ENCODE measurements at places on chromosomes 3 and 15. TPM values are rescaled to one million over a fixed set of nuclear protein-coding genes. Genes with fewer than 3 reads are reported as not detected.
A peak's percentile ranks its signal among the peaks of the same experiment; 100 is the strongest.

GRCh38 chr15:93515256-93516051 is 426.4 kb upstream of the RGMA start:
- no peak overlapping the region for H3K4me3 ChIP-seq
- no peaks in the 10 kb centered on the region for H3K27me3 ChIP-seq
- H3K36me3 ChIP-seq = no peaks in the 10 kb centered on the region
- no peak overlapping the region for H3K27ac ChIP-seq
- H3K4me1 ChIP-seq = no peaks in the 10 kb centered on the region

- peak; percentile 77 for DNase-seq
- H3K4me1 ChIP-seq = peaks cover 44% of the 10 kb centered on the region
- H3K4me3 ChIP-seq = no peak overlapping the region
- H3K27ac ChIP-seq = peak overlapping the region; percentile 76
Observed at GRCh38 chr3:194739498-194740284, 54.0 kb downstream of the FAM43A start.

GRCh38 chr15:33392453-33392852 is 81.7 kb downstream of the RYR3 start:
- H3K4me3 ChIP-seq = no peak overlapping the region
- H3K27me3 ChIP-seq = no peaks in the 10 kb centered on the region

- no peaks in the 10 kb centered on the region for H3K27me3 ChIP-seq
- no peaks in the 10 kb centered on the region for H3K36me3 ChIP-seq
- H3K27ac ChIP-seq = no peak overlapping the region
- H3K4me3 ChIP-seq = no peak overlapping the region
Observed at GRCh38 chr15:75591655-75592364, 12.7 kb upstream of the PTPN9 start.

- no peaks in the 10 kb centered on the region for H3K36me3 ChIP-seq
- no peaks in the 10 kb centered on the region for H3K27me3 ChIP-seq
- H3K4me1 ChIP-seq = peaks cover 6% of the 10 kb centered on the region
- H3K4me3 ChIP-seq = no peak overlapping the region
Observed at GRCh38 chr15:50905055-50905454, 3.4 kb upstream of the AP4E1 start.

- peaks cover 38% of the 10 kb centered on the region for H3K4me1 ChIP-seq
- H3K27ac ChIP-seq = peak overlapping the region; percentile 73
- no peak overlapping the region for H3K4me3 ChIP-seq
- no peaks in the 10 kb centered on the region for H3K27me3 ChIP-seq
Observed at GRCh38 chr15:52730173-52730572, 51.0 kb upstream of the ATOSA start.

DNA sequence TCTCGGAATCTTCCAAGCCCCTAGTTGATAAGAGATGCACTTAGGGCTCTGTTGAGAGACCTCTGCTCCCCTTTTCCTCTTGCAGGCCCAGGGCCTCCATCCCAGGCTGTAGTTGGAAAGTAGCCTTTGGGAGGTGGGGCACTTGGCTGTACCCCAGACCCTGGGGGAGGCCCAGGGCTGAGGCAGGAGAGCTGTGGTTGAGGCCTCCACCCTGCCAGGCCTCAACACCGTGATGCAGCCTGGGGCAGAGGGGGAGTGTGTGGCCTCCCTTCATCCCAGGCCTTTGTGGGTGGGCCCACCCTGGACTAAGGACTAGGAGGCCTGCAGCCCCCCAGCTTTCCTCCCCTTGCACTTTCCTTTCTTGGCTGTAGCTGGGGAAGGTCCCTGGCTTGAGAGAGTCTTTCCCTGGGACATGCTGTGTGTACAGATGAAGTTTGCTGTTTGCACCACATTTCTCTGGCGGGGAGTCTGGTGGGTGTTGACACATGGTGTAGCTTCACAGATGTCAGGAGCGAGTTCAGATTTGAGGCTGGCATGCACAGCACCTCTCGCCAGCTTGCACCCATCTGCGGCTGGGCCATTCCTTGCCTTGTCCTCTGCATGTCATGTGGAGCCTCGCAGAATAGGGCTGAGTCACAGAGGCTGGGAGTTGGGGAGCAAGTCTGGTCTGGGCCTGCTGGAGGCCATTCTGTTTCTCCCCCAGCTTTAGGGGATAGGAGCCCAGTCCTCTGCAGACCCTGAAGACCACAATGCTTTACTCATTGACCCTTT is 13.7 kb downstream of the PLEKHO2 start:
- peaks cover 5% of the 10 kb centered on the region for H3K36me3 ChIP-seq
- H3K27me3 ChIP-seq = no peaks in the 10 kb centered on the region
- H3K27ac ChIP-seq = no peak overlapping the region
- H3K4me3 ChIP-seq = no peak overlapping the region

- DNase-seq = no peak
- H3K4me1 ChIP-seq = no peaks in the 10 kb centered on the region
- H3K27me3 ChIP-seq = no peaks in the 10 kb centered on the region
- H3K4me3 ChIP-seq = no peak overlapping the region
- no peak overlapping the region for H3K27ac ChIP-seq
Observed at GRCh38 chr15:75156326-75157215, 45.1 kb upstream of the C15orf39 start.

- no peak for DNase-seq
- H3K27me3 ChIP-seq = peaks cover 6% of the 10 kb centered on the region
- H3K4me3 ChIP-seq = no peak overlapping the region
Observed at GRCh38 chr15:38620098-38620497, 55.5 kb upstream of the RASGRP1 start.

GRCh38 chr3:188257384-188258026 is 103.5 kb downstream of the LPP start:
- H3K36me3 ChIP-seq = no peaks in the 10 kb centered on the region
- DNase-seq = peak; percentile 80
- no peaks in the 10 kb centered on the region for H3K27me3 ChIP-seq
- peaks cover 46% of the 10 kb centered on the region for H3K4me1 ChIP-seq

DNA sequence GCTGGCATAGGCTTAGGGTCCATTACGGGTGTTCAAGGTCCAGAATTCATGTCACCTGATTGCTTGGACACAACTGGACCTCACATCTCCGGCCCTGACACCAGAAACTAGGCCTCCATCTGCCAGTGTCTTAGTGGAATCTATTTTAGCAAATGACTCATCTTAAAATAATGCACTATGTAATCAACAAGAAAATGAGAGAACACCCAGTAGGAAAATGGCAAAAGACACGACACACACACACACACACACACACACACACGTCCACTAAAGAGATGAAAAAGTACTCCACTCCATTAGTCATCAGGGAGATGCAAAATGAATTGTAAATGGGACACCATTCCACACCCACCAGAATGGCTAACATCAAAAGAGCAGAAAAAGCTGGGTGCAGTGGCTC is 11.2 kb downstream of the APBA2 start:
- peak; percentile 14 for DNase-seq
- peak overlapping the region; percentile 39 for H3K27ac ChIP-seq
- H3K36me3 ChIP-seq = no peaks in the 10 kb centered on the region

GRCh38 chr15:90059208-90059985 is 42.9 kb downstream of the IDH2 start:
- DNase-seq = no peak
- H3K27ac ChIP-seq = no peak overlapping the region
- no peak overlapping the region for H3K4me3 ChIP-seq
- H3K27me3 ChIP-seq = no peaks in the 10 kb centered on the region
- no peaks in the 10 kb centered on the region for H3K36me3 ChIP-seq

- no peaks in the 10 kb centered on the region for H3K27me3 ChIP-seq
- H3K36me3 ChIP-seq = peaks cover 2% of the 10 kb centered on the region
- H3K4me3 ChIP-seq = no peak overlapping the region
- peaks cover 7% of the 10 kb centered on the region for H3K4me1 ChIP-seq
Observed at GRCh38 chr15:63573533-63573932, 23.7 kb upstream of the FBXL22 start.

- H3K4me1 ChIP-seq = peaks cover 2% of the 10 kb centered on the region
- DNase-seq = no peak
- H3K36me3 ChIP-seq = no peaks in the 10 kb centered on the region
- no peaks in the 10 kb centered on the region for H3K27me3 ChIP-seq
- H3K27ac ChIP-seq = no peak overlapping the region
Observed at GRCh38 chr3:4551794-4552442, 58.8 kb downstream of the ITPR1 start.

- H3K4me3 ChIP-seq = no peak overlapping the region
- DNase-seq = peak; percentile 69
- no peaks in the 10 kb centered on the region for H3K36me3 ChIP-seq
- peak overlapping the region; percentile 93 for H3K27ac ChIP-seq
- no peaks in the 10 kb centered on the region for H3K27me3 ChIP-seq
- H3K4me1 ChIP-seq = peaks cover 17% of the 10 kb centered on the region
Observed at GRCh38 chr15:60635507-60636352, 156.8 kb upstream of the ICE2 start.

GRCh38 chr15:80926126-80926525 is 63.5 kb downstream of the MESD start:
- H3K27ac ChIP-seq = no peak overlapping the region
- H3K36me3 ChIP-seq = no peaks in the 10 kb centered on the region
- no peak overlapping the region for H3K4me3 ChIP-seq
- H3K27me3 ChIP-seq = no peaks in the 10 kb centered on the region
- no peak for DNase-seq
- H3K4me1 ChIP-seq = no peaks in the 10 kb centered on the region

GRCh38 chr15:73352082-73352481 is 16.7 kb downstream of the HCN4 start:
- no peak overlapping the region for H3K4me3 ChIP-seq
- DNase-seq = no peak
- no peaks in the 10 kb centered on the region for H3K4me1 ChIP-seq
- no peak overlapping the region for H3K27ac ChIP-seq
- no peaks in the 10 kb centered on the region for H3K36me3 ChIP-seq

CIDEC gene
- total RNA-seq = not detected

C3orf49 gene
- not detected for total RNA-seq

Measured in endothelial cell of umbilical vein (primary cell).